ENCODE measurements at places on chromosomes 4 and X.

GRCh38 chr4:186067757-186068385 is 1.1 kb upstream of the TLR3 start:
- no peak for DNase-seq

GRCh38 chrX:11113731-11114130 is 2.6 kb downstream of the HCCS start:
- DNase-seq = no peak

GRCh38 chr4:105192910-105193309 is 46.2 kb downstream of the TET2 start:
- no peak for DNase-seq

GRCh38 chr4:133186845-133187244 is 37.8 kb downstream of the PCDH10 start:
- no peak for DNase-seq

GRCh38 chrX:35890699-35891098 is 28.8 kb upstream of the CFAP47 start:
- no peak for DNase-seq

GRCh38 chr4:15691346-15692135 is 9.9 kb downstream of the FAM200B start:
- no peak for DNase-seq

GRCh38 chrX:54423161-54423888 is 16.9 kb upstream of the TSR2 start:
- no peak for DNase-seq

GRCh38 chrX:106751407-106751806 is 24.9 kb downstream of the RNF128 start:
- DNase-seq = no peak

DNA sequence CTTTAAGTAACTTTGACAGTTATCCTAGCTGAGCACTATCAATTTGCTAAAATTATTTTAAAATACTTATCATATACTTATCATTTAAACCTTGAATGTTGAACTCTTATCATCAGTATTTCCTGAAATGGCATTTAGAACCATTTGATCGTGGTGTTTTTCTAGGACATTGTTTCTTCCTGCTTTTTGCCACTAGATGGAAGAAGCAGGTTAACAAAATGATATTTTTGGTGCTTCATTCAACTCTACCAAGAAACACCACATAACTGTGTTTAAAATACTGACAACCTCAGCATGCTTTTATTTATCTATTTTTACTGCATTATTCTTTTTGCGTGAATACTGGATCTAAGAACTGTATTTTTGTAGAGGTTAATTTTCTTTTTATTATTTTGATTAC is 44.6 kb downstream of the C4orf33 start:
- DNase-seq = no peak

- no peak for DNase-seq
Observed at GRCh38 chr4:88070031-88070430, 62.6 kb downstream of the PKD2 start.

- no peak for DNase-seq
Observed at GRCh38 chr4:78205591-78205990, 148.5 kb downstream of the FRAS1 start.

GRCh38 chr4:37393321-37393720 is 148.8 kb downstream of the NWD2 start:
- no peak for DNase-seq

GRCh38 chrX:110222497-110223257 is 95.2 kb downstream of the AMMECR1 start:
- no peak for DNase-seq

- DNase-seq = no peak
Observed at GRCh38 chr4:63232058-63232457, 1177.2 kb downstream of the TECRL start.

DNA sequence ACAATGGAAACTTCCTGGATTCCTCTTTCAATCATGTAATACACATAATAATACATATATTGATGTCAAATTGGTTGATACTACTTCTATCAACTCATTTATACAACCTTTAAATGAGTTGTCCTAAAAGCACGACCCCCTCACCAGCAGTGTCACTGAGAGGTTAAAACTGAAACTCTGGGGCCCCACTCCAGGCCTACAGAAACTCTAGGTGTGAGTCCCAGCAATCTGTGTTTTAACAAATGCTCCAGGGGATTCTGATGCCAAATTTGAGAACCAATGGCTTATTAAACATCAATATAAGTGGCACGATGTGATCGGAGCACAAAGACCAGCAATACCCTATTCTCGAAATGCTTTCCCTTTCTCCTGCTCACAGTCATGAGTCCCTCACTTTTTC is 47.9 kb downstream of the ATP8A1 start:
- no peak for DNase-seq

GRCh38 chr4:24850674-24851073 is 55.3 kb downstream of the SOD3 start:
- DNase-seq = no peak

- DNase-seq = no peak
Observed at GRCh38 chr4:100838286-100838685, 320.5 kb upstream of the EMCN start.
